Ascending aorta (tissue), 2 donors: ENCODE measurements at places on chromosomes 3 and 15. TPM values are rescaled to one million over a fixed set of nuclear protein-coding genes. Genes with fewer than 3 reads are reported as not detected.

DNA sequence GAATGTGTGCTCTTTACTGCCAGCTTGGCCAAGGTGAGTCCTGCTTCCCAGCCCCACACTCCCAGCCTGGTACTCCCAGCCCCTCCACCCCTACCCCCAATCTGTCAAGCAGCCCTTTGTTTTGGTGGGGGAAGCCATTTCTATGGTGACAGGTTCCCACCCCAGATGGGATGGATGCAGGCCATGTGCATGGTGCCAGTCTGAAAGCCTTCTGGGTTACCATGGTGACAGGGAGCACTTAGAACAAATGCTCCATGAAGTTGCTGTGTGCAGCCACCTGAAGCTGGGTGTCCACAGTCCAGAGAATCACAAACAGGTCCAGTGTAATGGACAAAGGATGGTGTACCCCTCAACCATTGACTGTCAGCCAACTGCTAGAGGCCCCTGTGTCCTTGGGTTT, 19.1 kb upstream of the VILL start:
- H3K36me3 ChIP-seq = peaks cover 30% of the 10 kb centered on the region
- no peaks in the 10 kb centered on the region for H3K27me3 ChIP-seq
- no peak overlapping the region for H3K27ac ChIP-seq
- no peak overlapping the region for H3K4me3 ChIP-seq
- no peaks in the 10 kb centered on the region for H3K4me1 ChIP-seq

Gene SEC61A1
- 193 TPM for total RNA-seq

GRCh38 chr15:70355275-70355795, 257.6 kb upstream of the TLE3 start:
- no peak overlapping the region for H3K27ac ChIP-seq
- H3K4me3 ChIP-seq = no peak overlapping the region
- no peaks in the 10 kb centered on the region for H3K4me1 ChIP-seq

DNA sequence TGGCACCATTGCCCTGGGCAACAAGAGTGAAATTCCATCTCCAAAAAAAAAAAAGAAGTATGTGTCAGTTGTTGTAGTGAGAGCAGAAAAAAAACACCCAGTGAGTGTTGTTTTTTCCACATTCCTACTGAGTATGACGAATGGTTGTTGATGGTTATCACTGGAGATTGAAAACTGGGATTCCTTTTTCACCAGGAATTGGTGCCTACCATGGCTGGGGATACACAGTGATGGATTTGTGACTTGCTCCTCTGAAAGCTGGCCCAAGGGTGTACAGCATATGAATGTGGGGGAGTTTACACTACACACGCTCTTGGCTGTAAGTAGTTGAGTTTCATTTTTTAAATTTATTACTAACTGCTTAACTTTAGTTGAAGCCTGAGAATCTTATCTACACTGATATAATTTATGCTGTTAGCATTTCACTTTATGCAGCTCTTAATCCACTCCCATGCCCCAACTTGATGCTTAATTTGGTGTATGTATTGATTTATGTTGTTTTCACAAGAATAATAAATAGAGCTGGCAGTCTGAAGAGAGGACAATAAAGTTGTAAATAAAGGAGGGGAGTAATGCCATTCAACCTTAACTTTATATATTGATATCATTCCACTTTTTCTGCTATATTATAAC, 56.0 kb upstream of the MME start:
- H3K27ac ChIP-seq = no peak overlapping the region
- H3K4me1 ChIP-seq = no peaks in the 10 kb centered on the region
- DNase-seq = no peak
- no peak overlapping the region for H3K4me3 ChIP-seq
- no peaks in the 10 kb centered on the region for H3K36me3 ChIP-seq
- no peaks in the 10 kb centered on the region for H3K27me3 ChIP-seq

Gene XIRP1
- not detected for total RNA-seq

DNA sequence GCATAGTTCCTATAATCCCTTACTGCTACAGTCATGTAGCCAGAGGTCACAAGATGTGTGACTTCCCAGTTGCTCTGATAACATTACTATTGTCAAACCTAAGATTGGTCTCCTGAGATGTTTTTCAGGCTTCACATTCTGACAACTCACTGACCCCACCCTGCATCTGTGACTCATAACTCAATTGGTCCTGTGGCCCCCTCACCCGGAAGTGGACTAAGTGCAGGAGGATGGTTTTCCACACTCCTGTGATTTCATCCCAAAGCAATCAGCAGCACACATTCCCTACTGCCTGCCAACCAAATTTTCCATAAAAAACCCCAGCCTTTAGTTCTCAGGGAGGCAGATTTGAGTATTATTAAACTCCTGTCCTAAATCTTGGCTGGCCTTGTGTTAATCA, 564.9 kb upstream of the ZNF385D start:
- no peak overlapping the region for H3K27ac ChIP-seq
- H3K4me3 ChIP-seq = no peak overlapping the region
- no peaks in the 10 kb centered on the region for H3K36me3 ChIP-seq
- no peaks in the 10 kb centered on the region for H3K27me3 ChIP-seq

- no peaks in the 10 kb centered on the region for H3K4me1 ChIP-seq
- no peaks in the 10 kb centered on the region for H3K27me3 ChIP-seq
- no peak for DNase-seq
- H3K4me3 ChIP-seq = no peak overlapping the region
- H3K36me3 ChIP-seq = no peaks in the 10 kb centered on the region
- no peak overlapping the region for H3K27ac ChIP-seq
These were observed 157.3 kb upstream of the UBE2E1 start for GRCh38 chr3:23648326-23648995.

Gene TRH
- total RNA-seq = not detected

- DNase-seq = no peak
- no peaks in the 10 kb centered on the region for H3K4me1 ChIP-seq
- no peaks in the 10 kb centered on the region for H3K27me3 ChIP-seq
- H3K4me3 ChIP-seq = no peak overlapping the region
These were observed 18.9 kb upstream of the TIGIT start for GRCh38 chr3:114274929-114275328.

DNA sequence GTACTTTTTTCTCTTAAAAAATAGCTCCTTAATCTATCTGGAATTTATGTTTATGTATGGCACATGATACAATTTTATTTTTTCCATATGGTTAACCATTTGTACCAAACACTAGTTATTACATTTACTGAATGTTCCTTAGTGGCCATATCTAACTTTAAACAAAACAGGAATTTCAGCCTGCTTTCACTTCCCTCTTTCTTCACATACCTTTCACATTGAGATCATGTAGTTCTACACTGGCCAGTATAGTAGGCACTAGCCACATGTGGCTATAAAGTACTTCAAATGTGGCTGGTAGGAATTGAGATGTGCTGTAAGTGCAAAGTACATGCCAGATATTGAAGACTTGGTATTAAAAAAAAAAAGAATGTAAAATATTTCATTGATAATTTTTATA, 4.7 kb upstream of the RYK start:
- no peaks in the 10 kb centered on the region for H3K27me3 ChIP-seq
- H3K4me1 ChIP-seq = no peaks in the 10 kb centered on the region
- no peaks in the 10 kb centered on the region for H3K36me3 ChIP-seq
- no peak for DNase-seq

Gene AMT
- total RNA-seq = not detected
